ENCODE measurements at places on chromosomes 7 and 10.
A peak's percentile ranks its signal among the peaks of the same experiment; 100 is the strongest.

DNA sequence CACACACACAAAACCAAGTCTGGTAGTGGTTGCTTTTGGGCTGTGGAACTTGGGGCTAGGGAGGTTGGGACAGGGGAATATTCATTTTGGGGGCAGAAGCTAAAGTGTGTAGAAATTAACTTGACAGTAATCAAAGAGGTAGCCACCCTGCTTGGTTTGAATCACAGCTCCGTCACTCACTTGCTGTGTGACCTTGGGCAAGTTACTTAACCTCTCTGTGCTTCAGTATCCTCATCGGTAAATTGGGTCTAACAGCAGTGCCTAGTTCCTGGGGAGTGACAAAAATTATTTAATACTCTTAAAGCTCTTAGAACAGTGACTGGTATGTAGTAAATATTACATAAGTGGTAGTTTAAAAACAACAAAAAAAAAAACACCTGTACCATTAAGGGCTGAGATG, 489.8 kb downstream of the SDK1 start:
- DNase-seq = no peak

- no peak for DNase-seq
These were observed 98.2 kb downstream of the MDFIC start for GRCh38 chr7:115019882-115020605.

DNA sequence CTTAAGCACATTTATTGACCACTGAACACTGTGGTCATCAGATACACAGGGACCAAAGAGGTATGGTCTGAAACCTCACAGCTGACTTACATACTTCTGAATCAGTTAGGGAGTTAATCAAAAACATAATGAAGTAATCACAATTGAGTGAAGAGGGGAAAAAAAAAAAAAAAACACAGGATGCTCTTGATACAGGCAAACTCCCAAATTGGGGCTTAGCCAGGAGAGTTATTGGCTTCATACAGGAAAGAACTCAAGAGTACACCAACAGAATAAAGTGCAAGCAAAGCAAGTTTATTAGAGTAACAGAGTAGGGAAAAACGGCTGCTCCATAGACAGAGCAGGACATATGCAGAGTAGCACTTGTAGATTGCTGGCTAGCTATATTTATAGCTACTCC, 917.0 kb downstream of the CNTNAP2 start:
- peak; percentile 8 for DNase-seq

GRCh38 chr10:33612551-33612950, 278.1 kb upstream of the NRP1 start:
- peak; percentile 92 for DNase-seq

- no peak for DNase-seq
These were observed 18.9 kb upstream of the MYL7 start for GRCh38 chr7:44159824-44160630.

GRCh38 chr10:85045046-85045445, 716.7 kb downstream of the CCSER2 start:
- DNase-seq = no peak

GRCh38 chr7:43790834-43791233, 32.4 kb downstream of the BLVRA start:
- no peak for DNase-seq

DNA sequence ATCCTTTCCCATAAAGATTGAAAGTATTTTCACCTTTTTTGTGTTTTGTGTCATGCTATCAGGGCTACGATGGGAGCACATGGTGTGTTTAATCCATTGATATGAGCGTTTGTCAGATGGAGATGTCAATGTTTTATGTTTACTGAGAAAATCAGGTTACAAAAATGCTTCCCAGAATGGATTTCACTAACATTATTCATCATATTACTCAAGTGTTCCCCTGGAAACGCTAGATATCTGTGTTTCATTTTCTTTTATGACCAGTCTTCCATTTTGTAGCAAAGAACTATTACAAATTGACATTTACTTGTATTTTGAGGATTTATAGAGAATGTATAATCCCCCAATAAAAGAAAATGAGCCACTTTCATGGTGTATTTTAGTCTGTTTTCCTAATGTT, 293.5 kb upstream of the AKR1E2 start:
- DNase-seq = peak; percentile 85

DNA sequence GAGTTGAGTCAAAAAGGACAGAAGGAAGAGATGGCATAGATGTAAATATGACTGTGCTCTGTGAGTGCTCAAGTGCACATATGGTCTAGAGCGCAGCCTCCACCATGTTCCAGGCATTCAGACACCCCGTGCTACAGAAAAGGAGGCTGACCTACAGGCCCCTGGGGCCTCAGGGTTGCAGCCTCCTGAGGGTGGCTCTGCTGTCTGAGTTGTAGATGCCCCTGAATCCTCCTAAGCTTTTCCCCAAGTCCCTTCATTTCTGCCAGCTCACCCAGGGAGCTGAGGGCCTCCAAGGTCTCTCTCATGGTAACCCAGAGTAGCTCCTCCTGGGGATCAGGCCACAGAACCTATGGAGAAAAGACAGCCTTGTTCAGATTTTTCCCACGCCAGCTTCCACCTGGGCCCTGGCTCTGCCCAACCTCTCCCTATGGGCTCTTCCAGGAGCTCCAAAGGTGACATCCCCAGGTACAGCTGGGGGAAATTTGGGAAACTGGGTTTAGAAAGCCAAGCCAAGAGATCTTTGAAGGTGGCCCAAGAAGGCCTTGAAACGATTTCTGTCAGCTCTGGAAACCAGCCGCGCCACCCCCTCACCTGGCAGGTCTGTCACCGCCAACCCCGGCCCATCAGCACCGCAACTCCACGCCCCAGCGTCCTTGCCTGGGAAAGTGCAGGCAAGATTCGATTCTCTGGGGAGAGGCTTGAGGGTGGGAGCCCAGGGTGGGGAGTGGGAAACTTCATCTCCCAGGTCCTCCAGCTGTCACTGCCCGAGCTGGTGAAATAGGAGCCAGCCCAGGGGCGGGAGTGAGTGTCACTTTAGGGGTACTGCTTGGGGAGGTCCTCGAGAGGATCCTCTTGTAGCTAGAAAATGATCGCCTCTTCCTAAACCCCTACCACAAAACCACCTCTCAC, 2.4 kb downstream of the ZNF467 start:
- no peak for DNase-seq

- DNase-seq = no peak
These were observed 842 bp downstream of the SEMA3A start for GRCh38 chr7:84193747-84194146.

- peak; percentile 85 for DNase-seq
These were observed 45.6 kb upstream of the SUN1 start for GRCh38 chr7:786472-787255.

DNA sequence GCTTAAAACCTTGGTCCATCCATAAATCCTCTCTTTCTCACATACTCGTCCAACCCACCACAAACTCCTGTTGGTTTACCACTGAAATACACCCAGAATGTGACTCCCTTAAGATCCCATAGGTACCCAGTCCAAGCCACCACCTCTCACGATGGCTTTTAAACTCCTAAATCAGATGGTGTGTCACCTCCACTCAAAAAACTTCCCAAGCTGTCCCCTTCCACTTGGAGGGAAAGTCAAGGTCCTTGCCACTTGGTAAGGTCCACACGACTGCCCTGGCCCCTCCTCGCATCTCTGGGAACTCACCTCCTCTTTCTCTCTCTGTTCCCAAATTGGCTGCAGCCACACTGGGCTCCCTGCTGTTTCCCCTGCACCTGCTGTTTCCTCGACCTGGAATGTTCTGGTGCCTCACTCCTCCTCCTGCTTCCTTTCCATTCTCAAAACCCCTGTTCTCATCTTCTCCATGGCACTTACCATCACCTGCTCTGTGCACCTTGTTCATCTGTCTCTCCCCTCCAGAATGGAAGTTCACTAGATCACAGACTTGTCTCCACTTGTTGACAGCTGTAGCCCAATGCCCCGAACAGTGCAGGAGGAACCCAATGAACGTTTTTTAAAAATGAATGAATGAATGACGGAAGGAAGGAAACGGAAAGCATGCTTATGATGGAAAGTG, 23.0 kb downstream of the ZFAND2A start:
- DNase-seq = no peak

DNA sequence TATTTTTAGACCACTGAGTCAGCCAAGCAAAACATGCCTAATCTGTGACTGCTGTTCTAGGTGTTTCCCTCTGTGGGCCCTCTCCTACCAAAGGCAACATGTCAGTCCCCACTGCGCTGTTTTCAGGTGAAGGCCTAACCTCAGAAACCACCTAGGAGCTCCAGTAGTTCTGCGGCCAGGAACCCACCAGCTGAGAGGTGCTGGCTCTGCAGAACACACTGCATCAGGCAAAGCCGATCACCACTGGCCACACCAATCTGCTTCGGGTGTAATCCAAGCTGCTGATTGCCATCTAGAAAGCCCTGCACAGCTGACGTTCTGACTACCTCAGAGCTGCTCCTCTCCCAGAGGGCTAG, 14.9 kb downstream of the CAMK2G start:
- no peak for DNase-seq

GRCh38 chr10:101132636-101133473, 1.8 kb downstream of the TLX1 start:
- DNase-seq = no peak

DNA sequence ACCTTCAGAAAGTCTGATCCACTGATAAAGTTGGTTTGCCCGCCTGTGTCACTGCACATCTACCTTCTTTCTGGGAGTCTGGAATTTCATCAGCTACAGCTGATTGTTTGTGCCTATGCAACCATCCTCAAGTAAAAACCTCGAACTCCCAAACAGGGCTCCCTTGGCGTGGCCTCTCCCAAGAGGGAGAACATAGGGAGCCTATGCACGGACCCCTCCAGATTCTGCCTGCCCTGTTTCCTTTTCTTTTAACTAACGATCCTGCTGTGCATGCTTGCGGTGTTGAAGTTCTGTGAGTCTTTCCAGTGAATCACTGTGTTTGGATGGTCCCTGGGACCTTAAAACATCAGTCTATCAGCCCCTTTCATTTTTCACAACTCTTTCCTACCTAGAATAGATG, 226.9 kb upstream of the SEMA3D start:
- no peak for DNase-seq

- no peak for DNase-seq
These were observed 35.4 kb upstream of the FAM133B start for GRCh38 chr7:92625617-92626016.

DNA sequence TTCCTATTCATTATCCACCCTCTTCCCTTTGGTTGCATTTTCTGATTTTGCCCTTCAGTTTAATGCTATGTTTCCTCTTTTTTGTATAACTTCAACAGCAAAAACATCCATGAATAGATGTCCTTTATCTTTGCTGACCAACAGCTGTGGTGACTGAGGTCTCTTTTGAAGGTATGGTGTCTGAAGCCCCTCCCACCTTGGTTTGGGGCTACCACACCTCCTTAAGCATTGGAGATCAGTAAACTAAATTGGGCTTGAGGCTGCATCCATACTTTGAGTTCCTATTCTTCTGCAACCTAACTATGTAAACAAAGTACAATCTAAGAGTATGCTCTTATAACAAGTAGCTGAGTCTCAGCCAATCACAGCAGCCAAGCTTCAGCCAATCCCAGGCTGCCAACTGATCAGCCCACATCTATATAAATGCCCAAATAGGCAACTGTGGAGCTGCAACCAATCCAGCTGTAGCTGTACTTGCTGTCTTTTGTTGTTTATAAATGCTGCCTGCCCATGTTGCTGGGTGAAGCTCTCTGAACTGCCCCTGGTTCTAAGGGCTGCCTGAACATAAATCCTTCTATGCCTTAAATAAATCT, 69.4 kb upstream of the PDLIM1 start:
- DNase-seq = peak; percentile 5

DNA sequence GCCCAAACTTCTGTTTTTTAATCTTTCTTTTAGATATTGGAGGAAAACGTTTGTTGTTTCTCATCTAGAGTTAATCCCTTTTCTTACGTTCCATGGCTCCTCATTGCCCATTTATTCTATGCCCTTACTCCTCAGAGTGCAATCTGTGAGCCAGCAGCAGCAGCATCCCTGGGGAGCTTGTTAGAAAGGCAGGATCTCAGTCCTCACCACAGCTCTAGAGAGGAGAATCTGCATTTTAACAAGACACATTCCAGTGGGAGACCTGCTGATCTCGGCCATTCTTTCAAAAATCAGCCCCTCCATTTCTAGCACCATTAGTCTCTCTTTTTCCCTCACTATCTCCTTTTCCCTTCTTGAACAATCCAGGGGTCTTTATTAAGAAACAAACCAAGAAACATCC, 84.4 kb upstream of the NOBOX start:
- DNase-seq = no peak

GRCh38 chr10:16809074-16809718, 8.0 kb downstream of the RSU1 start:
- peak; percentile 44 for DNase-seq

DNA sequence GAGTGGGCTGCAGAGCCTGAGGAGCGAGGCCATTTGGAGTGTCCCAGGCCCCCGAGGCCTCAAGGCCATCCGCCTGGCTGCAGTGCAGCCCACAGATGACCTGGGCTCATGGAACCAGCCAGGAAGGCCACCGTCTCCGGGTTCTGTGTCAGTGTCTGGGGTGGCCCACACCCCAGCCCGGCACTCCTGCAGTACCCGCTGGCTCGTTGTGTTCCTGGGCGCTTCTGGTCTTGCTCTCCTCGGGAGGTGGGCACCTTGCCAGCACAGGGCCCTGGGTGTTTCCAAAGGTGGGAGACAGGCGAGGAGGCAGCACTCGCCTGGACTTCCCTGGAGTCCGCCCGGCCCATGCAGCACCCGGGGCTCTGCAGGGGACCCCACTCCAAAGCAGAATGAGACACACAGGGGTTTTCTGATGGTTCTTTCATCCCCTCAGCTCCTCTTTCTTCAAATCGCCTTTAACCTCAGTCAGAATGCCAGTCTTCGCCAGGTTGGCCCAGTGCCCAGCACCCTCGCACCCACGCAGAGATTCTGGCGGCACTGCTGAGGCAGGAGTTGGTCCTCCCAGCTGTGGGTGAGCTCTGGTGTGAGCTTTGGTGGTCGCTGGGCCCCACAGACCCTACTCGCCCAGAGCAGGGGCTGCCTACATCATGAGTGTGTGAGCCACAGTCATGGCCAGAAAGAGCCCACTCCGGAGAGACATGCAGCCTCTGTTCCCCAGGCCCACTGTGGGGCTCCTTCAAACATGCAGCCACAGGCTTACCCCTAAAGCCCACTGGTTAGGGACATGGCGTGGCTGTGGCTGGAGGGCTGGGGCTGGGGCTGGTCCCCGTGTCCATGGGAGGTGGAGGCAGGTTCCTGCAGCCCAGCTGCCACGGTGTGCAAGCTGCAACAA, 155.7 kb downstream of the EBF3 start:
- DNase-seq = no peak

DNA sequence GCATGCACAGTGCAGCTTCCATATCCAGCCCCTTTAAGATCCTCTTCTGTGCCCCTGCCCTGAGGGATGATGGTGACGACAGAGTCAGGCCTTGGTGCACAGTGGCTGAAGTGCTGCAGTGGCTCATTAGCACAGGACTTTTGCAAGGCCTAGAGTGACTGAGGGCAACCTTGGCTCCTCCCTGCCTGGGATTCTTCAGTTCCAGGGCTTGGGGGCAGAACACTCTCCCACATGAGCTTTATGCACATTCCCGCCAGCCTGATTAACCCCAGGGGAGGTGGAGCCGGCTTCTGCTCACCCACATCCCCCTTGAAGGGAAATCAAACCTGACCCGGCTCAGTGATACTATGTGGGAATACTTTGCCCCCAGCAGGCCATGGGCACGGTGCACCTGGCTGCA, 253.4 kb downstream of the GALNT17 start:
- no peak for DNase-seq

Data from adipocyte (in vitro differentiated cells).